ENCODE measurements at places on chromosomes 11 and 22.
A peak's percentile ranks its signal among the peaks of the same experiment; 100 is the strongest.

GRCh38 chr11:15757048-15757698, 599.2 kb downstream of the SOX6 start:
- no peak for DNase-seq

DNA sequence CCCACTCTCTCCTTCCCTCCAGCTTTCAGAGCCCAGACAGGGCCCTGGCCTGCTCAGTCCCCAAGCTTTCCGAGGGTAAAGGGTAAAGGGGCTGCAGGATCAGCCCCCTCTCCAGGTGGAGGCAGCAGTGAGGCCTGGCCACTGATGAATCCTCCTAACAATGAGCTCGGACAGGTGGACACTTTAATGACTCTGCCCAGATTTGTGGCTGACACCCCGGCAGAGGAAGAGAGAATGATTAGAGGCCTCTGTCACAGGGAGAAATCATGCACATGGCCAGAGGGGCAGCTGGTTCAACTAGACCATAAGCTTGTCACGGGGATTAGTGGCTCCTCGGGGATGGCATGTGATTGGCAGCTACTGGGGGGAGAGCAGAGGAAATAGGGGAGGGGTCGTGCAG, 587.5 kb upstream of the B3GAT1 start:
- DNase-seq, result peak; percentile 49

- no peak for DNase-seq
Observed at GRCh38 chr11:120173807-120174206, 35.9 kb upstream of the TRIM29 start.

DNA sequence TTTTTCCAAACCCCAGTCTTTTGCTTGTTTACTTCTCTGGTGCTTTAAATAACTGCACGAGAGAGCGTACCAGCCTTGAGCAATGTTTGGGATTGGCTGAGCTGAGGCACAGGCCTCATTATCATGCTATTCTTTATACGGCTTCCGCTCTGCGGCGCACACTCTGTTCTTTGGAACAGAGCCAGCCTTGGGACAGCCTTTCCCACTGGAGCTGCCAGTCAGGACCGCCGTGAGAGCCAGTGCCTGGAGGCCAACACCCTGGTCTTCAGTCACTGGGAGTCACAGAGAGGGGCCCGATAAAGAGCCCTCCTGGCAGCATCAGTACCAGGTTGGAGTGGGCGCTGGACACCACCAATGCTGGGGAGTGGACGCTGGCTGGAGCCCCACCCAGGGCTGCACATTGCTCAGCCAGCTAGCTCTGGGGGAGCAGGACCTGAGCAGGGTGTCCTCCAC, 125.6 kb downstream of the BCR start:
- DNase-seq, result no peak

- no peak for DNase-seq
Observed at GRCh38 chr11:69473276-69473845, 8.1 kb upstream of the LINC01488 start.

DNA sequence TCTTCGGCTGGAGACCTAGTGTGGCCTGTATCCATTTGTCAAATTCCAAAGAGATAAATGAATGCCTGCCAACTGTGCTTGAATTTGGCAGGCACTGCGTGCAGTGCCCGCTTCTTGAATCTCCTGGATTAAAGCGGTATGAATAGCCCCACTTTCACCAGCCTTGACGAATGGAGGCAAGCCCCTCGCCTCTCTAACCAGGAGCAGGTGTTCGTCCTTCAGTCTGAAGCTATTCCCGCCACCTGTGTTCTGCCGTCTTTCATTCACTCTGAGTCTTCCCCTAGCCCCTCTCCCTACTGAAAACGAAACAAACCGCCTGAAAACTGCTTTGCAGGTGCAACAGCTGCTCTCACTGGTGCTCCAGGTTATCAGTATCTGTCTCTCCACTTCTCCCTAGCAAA, 11.2 kb downstream of the NLRP14 start:
- no peak for DNase-seq

Measured in islet precursor cell (in vitro differentiated cells).